ENCODE measurements at places on chromosomes 6 and 20.

- DNase-seq: no peak
Observed at GRCh38 chr20:63070301-63070625, 63.5 kb upstream of the BHLHE23 start.

- no peak for DNase-seq
Observed at GRCh38 chr6:37060195-37060559, 54.7 kb downstream of the FGD2 start.

DNA sequence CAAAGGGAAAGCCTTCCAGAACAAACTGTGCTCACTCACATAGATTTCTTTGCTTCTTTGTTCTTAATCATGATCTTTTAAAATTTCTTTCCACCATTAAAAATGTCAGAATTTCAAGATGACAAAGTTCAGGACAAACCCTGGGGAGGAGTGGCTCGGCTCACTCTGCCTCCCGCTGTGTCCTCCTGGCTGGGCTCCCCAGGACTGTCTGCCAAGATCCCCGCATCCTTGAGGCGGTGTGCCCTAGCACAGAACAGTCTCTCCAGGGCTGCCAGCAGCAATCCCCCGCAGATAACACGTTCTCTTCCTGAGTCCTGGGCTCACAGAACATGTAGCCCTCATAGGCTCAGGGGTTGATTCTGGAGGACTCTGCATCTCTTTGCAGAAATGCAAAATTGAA is 98.4 kb upstream of the KCNG1 start:
- no peak for DNase-seq

GRCh38 chr6:7723041-7723447 is 2.9 kb upstream of the BMP6 start:
- peak; percentile 67 for DNase-seq

GRCh38 chr6:50259903-50260302 is 210.2 kb upstream of the DEFB112 start:
- DNase-seq: no peak

- DNase-seq: no peak
Observed at GRCh38 chr20:37376791-37377190, 30.9 kb downstream of the SRC start.

DNA sequence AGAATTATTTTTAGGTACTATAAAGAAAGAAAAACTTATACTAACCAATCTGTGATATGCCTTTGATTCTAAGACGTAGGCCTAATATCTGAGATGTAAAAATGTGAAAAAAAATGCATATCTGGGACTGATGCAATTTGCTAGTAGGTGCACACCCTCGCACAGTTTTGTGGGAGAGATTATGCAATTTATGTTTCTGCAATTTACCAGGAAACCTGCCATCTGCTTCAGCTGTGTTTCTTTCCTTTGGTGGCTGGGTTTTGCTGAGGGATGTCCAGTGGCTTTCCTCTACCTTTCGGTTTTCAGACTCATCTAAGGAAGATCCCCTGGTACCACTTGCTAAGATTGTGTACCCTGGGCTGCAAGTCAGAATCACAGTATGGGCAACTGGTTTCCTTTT is 186.9 kb downstream of the ZFP64 start:
- no peak for DNase-seq

GRCh38 chr6:131910956-131911355 is 40.2 kb downstream of the CCN2 start:
- no peak for DNase-seq

- DNase-seq: no peak
Observed at GRCh38 chr20:9099372-9099771, 30.5 kb downstream of the PLCB4 start.

- no peak for DNase-seq
Observed at GRCh38 chr6:155455766-155456165, at the start of gene NOX3. Gene NOX3 (minus strand): TSS chr6:155455839. CDS start chr6:155455800, 39 bp downstream.

GRCh38 chr6:75480425-75480824 is 13.2 kb downstream of the FILIP1 start:
- no peak for DNase-seq

GRCh38 chr20:59207742-59208357 is 44.2 kb downstream of the ZNF831 start:
- DNase-seq: no peak

- DNase-seq: no peak
Observed at GRCh38 chr6:47836639-47837038, 54.8 kb downstream of the OPN5 start.

DNA sequence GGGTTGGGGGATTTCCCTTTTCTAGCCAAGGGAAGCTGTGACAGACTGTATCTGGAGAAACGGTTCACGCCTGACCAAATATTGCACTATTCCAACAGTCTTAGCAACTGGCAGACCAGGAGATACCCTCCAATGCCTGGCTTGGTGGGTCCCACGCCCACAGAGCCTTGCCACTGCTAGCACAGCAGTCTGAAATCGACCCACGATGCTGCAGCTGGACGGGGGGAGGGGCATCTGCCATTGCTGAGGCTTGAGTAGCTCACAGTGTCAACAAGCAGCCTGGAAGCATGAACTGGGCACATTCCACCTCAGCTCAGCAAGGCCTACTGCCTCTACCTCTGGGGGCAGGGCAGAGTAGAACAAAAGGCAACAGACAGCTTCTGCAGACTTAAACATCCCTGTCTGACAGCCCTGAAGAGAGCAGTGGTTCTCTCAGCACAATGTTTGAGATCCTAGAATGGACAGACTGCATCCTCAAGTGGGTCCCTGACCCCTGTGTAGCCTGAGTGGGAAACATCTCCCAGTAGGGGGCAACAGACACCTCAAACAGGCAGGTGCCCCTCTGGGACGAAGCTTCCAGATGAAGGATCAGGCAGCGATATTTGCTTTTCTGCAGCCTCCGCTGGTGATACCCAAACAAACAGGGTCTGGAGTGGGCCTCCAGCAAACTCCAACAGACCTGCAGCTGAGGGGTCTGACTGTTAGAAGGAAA is 89.9 kb upstream of the ECI2 start:
- DNase-seq: no peak

DNA sequence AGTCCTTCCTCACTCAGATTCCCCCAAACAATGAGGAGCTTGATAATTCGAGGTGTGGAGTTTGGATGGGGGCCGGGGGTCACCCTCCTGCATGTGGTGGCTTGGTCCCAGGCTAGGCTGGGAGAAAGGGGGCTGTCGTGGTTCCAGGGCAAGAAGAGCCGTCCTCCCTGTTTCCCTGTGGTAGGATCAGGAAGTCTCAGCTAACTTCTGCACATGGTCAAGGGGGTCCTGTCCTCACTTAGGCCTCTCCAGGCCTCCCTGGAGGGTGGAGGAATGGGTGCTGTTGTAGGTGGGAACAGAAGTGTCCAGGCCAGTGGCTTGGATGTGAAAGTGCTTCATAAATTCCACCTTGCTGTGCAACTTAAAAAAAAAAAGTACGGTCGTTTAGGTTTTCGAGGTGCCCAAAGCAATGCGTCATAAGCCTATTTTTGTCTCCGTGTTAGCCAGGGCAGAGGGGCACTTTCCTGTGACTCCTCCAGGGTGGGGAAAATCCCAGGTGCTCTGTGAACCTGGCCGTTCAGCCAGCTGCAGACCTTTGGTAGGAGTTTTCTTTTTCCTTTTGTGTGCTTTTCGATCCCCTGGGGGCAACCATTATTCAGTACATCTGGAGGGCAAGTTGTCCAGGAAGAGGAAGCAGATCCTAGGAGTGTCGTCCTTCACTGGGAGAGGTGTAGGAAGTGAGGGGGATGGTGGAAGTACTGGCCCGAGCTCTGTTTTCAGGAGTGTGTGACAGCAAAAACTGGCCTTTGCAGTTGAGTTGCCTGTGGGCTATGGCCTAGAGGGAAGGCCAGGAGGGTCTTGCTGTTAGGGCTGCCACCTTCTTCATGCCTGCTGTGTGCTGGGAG is 9.6 kb downstream of the IGF2R start:
- DNase-seq: no peak

DNA sequence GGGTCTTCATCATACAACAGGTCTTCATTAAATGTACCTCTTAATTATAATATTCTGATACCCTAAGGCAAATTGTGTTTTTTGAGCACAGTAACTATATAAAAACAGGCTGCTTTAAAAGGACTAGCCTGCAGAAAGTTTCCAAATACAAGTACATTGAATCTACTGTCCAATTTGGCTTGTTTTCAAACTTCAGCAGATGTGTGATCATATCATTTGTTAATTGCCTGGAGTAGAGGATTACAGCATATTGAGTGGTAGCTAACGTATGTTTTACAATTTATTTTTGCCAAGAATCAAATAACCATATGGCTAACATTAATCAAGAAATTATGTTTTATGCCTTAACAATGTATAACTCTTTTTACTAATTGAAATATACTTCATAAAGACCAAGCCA is 12.6 kb downstream of the TINAG start:
- DNase-seq: no peak

- peak; percentile 2 for DNase-seq
Observed at GRCh38 chr6:160881148-160881808, 110.3 kb upstream of the MAP3K4 start.

GRCh38 chr6:46734867-46735719 is at the start of gene PLA2G7:
Gene PLA2G7 (minus strand): TSS chr6:46735375. CDS start chr6:46722891, 12,484 bp downstream.
- DNase-seq: no peak

DNA sequence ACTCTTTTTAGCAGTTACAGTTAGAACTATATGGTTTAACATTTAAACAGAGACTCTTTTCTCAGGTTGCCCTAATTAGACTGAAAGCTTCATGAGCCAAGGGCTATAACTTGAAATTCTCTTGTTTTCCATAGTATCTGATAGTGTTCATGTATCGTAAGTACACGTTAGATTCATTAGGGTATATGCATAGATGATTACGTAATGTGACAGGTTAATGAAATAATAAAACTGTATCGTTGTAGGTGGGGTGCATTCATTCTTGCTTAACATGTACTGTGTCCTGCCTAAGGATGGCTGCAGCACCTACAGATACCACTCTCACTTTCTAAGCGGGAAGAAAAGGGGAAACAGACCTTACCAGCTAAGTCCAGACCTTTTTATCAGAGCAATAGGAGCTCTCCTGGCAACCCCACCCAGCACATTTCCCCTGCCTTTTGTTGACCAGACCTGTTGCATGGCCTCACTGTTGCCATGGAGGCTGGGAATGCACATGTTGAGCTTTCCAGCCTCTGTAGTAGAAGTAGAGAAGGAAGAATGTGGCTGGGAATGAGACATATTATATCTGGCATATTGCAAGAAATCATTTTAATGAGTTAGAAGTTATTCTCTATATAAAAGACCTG is 83.0 kb downstream of the MAP3K4 start:
- DNase-seq: no peak

DNA sequence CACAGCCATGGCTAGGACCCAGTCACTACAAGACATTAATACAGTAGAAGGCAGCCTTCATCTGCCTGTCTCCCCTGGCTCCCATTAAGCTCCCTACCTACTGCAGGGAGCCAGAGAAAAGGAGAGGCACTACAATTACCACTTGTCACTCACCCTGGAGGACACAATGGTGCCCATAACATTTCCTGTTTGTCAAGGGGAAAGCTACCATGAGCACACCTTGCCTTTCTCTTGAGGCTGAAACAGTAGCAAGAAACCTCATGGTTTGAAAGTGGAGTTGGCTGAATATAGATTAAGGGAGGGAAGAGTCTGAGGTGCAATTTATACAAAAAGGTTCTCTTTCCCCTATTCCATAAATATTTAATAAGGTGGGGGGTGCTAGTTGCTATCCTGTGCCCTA is 27.9 kb downstream of the STK38 start:
- DNase-seq: no peak

GRCh38 chr20:52103335-52103912 is 88.2 kb downstream of the ZFP64 start:
- DNase-seq: no peak

GRCh38 chr6:43368259-43369160 is 937 bp downstream of the ZNF318 start:
- DNase-seq: no peak

DNA sequence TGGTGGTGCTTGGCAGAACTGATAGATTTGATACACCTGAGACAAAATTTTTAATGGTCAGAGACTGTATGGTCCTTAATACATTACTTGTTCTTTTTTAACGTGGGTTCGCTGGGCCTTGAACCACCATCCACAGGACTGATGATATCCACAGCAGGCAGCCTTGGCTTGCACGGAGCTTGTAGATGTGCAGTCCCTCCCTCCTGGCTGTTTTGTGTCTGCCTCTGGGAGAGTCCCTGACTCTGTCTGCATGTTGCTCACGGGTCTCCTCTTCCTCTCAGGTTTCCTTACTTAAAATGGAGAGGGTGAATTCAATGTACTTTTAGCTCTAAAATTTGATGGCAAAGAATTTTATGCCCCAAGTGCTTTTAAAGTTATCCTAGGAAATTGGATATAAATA is 17.5 kb downstream of the KIF25 start:
- DNase-seq: no peak

GRCh38 chr6:34723203-34723602 is 26.6 kb upstream of the ILRUN start:
- DNase-seq: no peak

- DNase-seq: no peak
Observed at GRCh38 chr20:55760586-55760985, 244.7 kb downstream of the CBLN4 start.

DNA sequence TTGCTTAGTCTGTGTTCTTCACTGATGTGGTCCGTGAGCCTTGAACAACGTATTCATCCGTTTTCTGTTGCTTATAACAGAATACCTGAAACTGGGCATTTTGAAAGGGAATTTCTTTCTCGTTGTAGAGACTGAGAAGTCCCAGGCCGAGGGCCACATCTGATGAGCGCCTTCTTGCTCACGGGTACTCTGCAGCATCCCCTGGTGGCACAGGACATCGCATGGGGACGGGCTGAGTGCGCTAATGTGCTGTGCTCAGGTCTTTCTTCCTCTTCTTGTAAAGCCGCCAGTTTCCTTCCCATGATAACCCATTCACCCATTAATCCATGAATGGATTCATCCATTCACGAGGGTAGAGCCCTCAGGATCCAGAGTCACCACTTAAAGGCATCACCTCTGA is 161.0 kb downstream of the NFATC2 start:
- no peak for DNase-seq

GRCh38 chr20:48189181-48189580 is 403.9 kb upstream of the SULF2 start:
- DNase-seq: no peak

GRCh38 chr6:166507380-166507779 is 79.1 kb downstream of the RAMACL start:
- no peak for DNase-seq

DNA sequence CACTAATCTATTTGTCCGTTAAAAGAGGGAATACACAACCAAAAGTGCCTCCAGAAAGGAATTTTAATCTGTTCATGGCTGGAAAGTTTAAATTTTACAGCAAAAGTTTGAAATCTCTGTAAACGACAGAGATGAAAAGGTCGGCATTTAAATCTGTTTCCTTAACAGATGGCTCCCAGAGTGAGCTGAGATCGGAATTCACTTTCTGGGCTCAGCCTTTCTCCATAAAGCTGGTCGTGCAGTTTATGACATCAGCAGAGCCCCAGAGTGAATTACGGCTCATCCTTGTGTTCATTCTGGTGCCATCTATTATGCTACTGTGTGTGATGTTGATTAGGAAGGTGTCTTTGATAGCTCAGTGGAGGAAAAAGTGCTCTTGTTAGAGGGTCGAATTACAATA is 117.6 kb upstream of the ZFP64 start:
- DNase-seq: no peak

GRCh38 chr6:98498866-98499265 is 335.5 kb upstream of the POU3F2 start:
- DNase-seq: no peak

- peak; percentile 41 for DNase-seq
Observed at GRCh38 chr6:106444777-106445507, 84.4 kb downstream of the CRYBG1 start.
